NCI-H69 (cell line): ENCODE measurements at places on chromosomes 12 and 14.

DNA sequence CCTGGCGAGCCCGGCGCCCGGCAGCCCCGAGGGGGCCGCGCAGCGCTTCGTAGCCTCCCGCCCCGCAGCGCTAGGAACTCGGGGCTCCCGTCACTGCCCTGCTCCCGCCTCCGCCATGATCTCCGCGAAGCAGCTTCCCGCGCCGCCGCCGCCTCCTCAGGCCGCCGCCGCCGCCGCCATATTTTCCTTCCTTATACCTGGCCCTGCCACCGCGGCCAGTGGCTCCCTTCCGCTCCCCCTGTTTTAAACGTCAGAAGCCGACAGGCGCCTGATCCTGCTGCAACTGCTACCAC lies 286 bp downstream of the PPP4R3A start:
- peak; percentile 75 for DNase-seq

DNA sequence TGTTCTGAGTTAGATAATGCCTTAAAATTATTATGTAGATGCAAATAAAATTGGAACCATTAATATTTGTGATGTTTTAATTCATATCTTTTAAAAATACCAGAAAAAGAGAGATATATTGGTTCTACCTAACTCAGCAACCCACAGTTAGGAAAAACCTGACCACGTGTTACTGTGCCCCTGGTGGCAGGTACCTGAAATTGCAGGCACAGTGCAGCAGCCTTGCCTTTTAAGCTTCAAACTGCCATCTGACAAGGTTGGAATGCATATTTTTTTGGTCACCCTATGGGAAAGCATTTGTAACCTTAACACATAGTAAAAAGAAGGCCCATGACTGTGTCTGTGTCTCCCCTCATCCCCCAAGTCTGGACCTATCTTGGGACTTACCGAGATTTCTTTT lies 109.4 kb upstream of the NOS1 start:
- peak; percentile 7 for DNase-seq

DNA sequence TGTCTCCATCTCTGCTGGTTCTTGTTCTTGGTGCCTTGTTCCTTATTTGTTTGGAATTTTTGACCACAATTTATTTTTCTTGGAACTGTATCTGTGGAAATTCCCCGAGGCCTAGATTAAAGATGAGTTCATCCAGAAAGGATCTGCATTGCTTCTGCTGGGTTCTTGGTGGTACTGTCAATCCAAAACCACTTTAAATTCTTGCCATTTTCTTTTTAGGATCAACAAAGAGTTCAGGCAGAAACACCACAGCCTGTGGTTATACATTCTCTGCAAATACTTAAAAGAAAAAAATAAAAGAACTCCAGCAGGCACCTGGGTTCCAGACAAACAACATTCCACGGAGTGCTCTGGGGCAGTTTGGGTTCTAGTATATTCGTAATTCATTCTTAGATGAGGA lies 6.0 kb upstream of the VAMP1 start:
- DNase-seq, result no peak

DNA sequence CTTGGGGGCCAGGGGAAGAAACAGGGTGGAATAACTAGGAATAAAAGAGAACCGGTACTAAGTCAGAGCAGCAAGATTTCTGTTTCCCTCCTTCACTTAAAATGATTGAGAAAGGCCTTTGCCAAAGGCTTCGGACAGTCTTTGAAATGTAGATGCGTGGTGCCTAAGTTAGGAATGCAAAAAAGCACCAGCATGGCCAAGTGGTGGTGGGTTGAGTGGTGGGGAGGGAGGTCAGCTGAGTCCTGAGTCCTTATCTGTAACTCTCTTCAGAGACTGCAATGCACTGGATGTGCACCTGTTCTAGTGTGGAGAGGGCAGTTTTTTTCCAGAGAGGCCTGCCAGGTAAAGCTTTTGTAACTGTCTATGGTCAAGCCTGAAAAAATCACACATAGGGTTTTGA lies 919.9 kb downstream of the FSCB start:
- no peak for DNase-seq

GRCh38 chr14:41298328-41298690 lies 308.4 kb upstream of the LRFN5 start:
- DNase-seq, result no peak

- DNase-seq, result no peak
Observed at GRCh38 chr12:114674251-114675047, 9.5 kb downstream of the TBX3 start.

DNA sequence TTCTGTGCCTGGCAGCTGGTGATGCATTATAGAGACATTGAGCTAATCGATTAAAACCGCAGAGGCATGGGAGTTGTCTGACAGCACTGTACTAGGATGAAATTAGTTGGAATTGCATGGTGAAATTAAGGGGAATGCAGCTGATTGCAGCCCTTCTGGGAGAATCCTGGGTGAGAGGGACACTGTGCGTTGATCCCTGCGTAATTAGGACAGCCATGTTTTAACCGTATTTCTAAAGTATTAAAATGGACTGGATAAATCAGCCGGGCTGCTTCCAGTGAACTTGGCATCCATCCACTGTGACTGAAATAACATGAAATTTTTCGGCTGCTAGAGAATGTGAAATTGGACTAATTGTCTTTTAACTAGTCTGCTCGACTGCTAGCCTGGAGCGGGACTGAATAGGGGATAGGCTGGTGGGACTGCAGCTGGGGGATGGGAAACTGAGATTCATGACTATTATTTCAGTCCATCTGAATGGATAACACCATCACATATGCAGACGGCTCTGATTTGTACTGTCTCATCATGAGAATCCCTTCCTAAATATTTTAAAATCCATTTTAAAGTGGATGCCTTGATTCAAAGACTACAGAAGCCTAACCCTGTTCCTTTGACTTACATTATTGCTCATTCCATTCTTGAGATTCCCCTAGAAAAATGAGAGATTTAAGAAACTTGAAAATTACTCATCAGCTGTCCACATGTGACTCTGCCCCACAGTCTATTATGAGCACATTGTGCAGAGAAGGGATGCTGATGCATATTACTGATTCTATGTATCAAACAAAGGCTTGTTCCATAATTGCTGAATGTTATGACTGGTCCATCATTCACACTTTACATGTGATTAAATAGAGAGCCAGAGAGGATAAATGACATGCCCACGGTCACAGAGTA lies 343.9 kb downstream of the NPAS3 start:
- no peak for DNase-seq

DNA sequence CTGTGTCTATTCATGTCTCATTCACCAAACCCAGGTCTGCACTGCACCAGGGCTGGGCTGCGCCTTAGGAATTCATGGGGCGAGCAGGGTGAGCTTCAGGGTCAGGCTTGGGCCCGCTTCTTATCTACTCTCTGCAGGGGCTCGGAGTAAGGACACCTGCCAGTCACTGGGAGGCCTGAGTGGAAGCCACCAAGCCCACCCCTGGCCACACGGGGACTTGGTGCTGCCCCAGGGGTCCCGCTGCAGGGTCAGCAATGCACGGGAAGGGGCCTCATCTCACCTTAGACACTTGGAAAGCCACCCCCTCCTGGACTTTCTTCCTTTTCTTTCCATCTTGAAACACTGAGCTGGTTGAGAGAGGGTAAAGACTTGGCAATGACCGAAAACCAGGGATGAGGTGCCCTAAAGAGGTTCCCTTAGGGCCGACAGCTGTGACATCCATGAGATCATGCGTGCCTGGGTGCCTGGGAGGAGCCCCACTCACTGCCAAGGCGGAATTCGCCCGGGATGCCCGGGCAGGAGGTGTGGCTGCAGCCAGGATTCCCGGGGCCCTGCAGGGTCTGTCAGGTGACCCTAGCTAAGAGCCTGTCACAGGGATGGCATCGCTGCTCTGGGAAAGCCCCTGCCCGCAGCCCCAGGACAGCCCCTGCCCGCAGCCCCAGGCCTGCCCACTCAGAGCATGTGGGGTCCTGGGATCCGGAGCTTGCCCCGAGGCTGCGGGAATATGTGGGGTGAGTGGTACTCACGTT lies 45.5 kb upstream of the EML1 start:
- DNase-seq, result no peak

- peak; percentile 96 for DNase-seq
Observed at GRCh38 chr14:78232231-78233000, 62.2 kb downstream of the NRXN3 start.

GRCh38 chr14:69501423-69501838 lies 16.9 kb downstream of the PLEKHD1 start:
- DNase-seq, result peak; percentile 88

GRCh38 chr12:106760184-106760531 lies 14.3 kb upstream of the RIC8B start:
- no peak for DNase-seq

GRCh38 chr12:169528-170370 lies 44.2 kb downstream of the SLC6A12 start:
- no peak for DNase-seq

DNA sequence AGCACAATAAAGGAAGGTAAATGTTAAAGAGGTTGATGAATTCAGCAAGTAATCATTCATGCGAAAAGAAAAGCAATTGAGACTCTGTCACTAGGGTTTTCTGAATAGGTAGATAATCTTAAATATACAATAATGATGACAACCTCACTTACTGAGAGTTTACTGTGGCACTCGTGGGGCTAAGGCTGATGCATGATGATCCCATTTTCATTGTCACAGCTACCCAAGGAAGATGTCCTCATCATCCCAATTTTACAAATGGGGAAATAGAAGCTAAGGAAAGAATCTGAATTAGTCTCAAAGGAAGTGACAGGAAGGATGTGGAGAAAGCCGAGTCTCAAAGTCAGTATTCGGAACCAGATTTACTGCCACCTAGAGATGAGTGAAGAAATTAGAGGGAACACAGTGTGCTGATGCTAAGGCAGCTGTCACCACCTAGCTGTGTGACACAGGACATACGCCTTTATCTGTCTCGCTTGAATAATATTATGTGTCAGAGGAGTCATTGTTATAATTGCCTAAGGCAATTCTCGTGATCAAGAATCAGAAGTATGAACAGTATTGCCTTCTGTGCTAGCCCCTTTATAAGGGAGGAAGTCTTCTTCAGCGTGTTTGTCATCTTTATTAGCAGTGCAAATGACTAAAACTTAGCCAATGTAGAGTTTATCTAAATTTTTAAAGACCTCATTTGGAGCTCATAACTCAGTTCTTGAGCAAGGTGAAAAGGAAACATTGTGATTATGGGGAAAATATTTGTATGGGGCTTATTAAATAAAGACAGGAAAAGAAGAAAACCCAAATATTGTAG lies 63.2 kb downstream of the ERGIC2 start:
- DNase-seq, result peak; percentile 56

GRCh38 chr14:88030892-88031291 lies 26.0 kb downstream of the GPR65 start:
- no peak for DNase-seq

DNA sequence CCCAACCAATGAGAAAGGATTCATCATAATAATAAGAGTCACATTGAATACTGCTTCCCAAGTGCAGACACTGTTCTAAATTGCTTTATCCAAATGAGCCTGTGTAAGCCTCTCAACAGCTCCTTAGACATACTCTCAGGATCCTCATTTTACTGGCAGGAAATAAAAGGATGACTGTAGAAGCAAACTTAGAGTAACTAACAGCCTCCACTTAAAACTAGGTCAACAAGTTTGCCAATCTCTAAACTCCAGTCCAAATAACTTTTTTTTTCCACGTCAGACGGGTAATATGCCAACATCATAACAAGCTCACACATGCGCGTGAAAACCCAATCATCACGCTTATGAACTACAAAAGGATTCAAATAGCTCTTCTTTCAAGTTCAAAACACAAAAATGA lies 15.3 kb upstream of the DPF3 start:
- no peak for DNase-seq

- peak; percentile 68 for DNase-seq
Observed at GRCh38 chr12:72076558-72076915, 137.9 kb downstream of the TPH2 start.

GRCh38 chr14:56193347-56193746 lies 75.1 kb downstream of the PELI2 start:
- DNase-seq, result no peak

GRCh38 chr12:128155571-128155970 lies 111.4 kb upstream of the TMEM132C start:
- DNase-seq, result no peak

- DNase-seq, result no peak
Observed at GRCh38 chr12:131153016-131153415, 199.3 kb downstream of the ADGRD1 start.

DNA sequence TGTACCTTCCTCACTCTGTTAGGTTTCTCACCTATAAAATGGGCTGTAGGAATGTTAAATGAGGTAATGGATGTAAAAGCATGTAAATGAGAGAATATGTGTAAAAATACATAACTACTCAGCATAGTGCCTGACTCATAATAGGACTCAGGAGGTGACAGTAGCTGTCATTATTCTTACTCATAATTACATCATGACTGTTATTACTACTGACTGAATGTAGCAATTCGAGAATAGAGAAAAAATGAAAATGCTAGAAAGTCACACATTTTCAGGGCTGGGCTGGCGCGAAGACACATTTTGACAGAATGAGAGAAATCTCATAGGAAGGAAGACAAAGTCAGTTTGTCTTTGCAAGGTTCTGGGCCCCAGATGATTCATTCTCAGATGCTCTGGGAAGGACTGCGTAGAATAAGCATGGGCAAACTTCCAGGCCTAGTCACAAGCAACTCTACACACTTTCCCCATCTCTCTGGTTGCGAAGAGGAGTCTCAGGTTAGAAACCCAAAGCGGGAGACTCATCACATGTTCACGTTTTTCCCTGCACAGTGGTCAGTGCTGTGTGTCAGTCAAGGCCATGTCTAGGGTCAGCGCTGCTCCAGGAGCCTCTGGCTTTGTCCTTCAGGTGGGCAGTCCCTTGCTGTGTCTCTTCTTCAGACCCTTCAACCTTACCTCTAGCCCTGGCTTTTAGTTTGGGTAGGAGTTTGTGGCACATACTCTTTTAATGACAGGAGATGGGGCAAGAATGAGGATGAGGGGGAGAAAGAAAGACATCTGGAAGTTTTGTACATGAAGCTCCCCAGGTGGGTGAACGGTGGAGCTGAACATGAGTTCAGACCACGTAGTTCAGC lies 8.4 kb downstream of the GPRC5A start:
- DNase-seq, result no peak

- DNase-seq, result no peak
Observed at GRCh38 chr12:106670131-106670530, 87.3 kb downstream of the RFX4 start.

DNA sequence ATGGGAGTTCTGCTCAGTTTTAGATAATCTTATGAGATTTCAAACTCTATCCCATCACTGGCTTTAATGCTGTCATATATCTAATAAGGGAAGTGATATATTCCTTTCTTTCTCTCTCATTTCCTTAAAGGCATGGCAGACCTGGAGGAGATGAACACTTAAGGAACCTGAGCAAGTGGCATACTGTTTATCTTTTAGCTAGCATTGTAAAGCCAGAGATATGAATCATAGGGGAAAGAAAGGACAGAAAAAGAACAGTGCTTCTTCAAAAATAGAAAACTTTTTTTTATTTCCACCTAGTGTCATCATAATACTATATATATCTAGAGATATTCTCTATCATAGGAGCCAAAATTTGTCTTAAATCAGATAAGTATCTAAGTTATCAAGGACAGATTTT lies 68.3 kb upstream of the PSMA6 start:
- DNase-seq, result no peak

- peak; percentile 44 for DNase-seq
Observed at GRCh38 chr12:130557886-130558765, 158.0 kb downstream of the RIMBP2 start.

- DNase-seq, result no peak
Observed at GRCh38 chr12:57628280-57629191, 4.5 kb downstream of the B4GALNT1 start.
